ENCODE measurements at places on chromosomes 7 and 10.

DNA sequence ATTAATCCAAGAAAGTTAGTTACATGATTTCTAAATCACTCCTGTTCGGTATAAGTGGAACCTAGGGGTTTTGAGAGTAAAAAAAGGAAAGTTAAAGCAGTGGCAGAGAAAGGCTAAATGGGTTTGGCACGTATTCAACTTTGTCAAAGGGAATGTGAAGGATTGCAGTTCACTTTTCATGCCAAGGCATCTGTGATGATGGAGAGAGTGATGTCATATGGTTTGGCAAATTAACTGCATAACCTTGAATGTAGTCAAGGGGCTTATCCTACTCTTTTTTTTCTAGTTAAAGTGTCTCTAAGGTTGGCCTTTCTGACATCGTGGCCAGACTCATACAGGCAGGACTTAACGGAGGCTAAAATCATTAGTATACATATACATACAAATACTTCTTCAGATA lies 277.8 kb downstream of the EXOC4 start:
- DNase-seq = no peak

DNA sequence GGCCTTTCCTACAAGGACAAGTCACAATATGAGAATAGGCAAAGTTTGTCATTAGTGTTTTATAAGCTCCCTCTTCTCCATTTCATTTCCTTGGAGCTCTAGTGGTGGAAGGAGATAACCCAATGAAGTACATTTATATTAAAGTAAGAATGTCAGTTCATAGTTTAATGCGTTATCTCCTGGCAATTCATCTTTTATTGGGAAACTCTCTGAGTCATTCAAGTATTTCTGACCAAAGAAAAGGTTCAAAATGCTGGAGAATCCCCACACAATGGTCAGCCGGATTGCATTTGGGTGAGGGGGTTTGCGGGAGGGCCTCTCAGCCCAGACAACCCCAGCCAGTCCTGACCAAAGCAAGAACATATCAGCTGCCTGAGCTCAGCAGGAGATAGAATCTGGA lies 321.5 kb upstream of the NRP1 start:
- no peak for DNase-seq

DNA sequence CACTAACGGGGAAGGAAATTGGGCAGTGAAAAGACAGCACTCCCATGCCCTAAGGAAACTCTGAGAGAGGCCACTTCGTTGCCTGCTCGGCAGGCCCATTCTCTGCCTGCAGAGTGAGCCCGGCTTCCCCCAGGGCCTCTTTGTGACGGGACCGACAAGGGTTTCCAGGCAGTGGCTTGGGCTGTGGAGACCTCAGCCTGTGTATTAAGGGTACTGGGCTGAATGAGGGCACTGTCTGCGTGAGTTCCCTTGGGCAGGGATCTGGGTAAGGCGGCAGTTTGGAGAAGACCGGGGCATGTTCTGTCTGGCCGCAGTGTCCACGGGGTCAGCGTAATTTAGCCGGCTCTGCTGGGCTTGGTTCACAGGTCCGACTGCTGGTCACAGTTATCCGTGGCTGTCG lies 237.2 kb downstream of the MGMT start:
- DNase-seq = no peak

DNA sequence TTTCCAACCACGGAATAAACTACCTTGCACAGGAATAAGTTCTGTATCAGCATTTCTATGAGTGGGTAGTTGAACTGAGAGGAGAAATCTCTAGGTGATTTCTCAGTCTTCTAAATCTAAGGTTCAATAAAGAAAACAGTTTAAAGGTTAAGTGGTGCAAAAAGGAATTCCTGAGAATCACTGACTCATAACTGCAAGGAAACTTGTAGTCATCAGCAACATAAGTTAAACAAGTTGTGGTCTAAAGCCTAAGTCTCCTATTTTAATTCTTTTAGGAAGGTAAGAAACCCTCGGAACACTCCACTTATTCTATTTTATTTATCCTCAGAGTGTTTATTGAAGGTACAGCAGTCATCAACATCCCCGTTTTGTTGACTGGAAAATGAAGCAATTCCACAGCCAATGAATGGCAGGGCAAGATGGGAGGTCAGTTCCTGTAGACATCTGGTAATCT lies 92.4 kb upstream of the PIK3CG start:
- DNase-seq = no peak

DNA sequence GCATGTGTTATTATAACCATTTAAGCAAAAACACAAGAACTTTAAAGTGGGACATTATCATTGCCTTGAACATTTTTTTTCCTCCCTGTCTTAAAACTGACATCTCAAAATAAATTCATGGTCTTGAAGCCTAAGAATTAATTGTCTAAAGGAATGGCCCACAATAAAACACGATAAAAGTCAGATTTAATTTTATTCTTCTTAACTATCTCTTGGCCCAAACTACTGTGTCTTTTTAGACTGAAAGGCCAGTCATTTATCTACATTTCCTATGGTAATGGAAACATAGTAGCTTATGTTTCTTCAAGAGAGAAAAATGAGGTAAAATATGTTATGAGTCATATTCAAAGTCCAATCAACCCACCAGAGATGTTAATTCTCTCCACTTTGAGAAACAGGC lies 24.4 kb upstream of the ETV1 start:
- DNase-seq = no peak

GRCh38 chr10:84456126-84456525 lies 127.7 kb downstream of the CCSER2 start:
- DNase-seq = no peak

DNA sequence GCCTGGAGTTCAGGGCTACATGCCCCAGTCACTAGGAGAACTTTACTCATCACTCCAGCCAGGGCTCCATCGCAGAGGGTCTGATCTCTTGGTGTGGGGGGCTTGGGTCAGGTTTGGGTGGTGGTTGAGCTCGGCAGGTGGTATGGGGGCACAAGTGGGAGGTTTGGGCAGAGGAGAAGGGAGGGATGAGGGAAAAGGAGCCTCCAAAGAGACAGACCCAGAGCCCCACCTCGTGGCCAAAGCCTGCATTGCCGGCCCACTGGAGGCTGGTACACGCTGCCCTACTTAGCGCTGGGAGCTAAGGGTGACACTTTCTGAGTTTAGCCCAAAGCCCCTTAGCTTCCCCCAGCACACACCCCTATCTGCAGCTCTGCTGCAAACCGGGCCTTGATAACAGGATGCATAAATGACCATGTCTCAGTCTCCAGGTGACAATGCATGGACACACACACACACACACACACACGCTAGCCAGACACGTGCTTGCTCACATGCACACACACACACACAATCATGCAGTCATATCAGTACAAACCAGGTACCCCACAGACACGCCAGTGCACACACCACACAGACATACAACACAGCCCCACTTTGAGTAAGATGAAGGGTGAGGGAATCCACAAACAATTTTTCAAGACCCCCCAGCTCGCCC lies 14.7 kb downstream of the LZTS2 start:
- DNase-seq = peak; percentile 74

GRCh38 chr7:90119178-90119971 lies 34.9 kb upstream of the STEAP1 start:
- DNase-seq = peak; percentile 35

DNA sequence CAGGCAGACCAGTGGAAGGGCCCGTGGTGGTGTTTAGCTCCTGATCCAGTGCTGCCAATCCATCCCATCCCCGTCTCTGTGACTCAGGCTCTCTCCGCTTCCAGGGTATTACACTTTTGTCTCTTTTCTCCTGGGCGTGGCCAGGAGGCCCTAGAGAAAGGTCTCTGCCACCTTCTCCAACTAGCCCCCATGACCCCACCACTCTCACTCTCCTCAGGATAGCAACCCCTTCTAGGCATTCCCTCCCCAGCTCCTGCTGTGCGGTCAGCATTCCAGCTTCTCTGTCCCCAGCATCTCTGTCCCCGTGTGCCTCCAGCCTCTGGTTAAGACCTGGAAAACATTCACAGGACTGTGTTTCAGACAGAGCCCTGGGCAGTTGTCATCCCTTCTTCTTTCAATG lies 36.2 kb upstream of the R3HCC1L start:
- DNase-seq = no peak

GRCh38 chr10:69321039-69321715 lies 42.9 kb downstream of the HK1 start:
- DNase-seq = no peak

GRCh38 chr10:23197416-23197861 lies 5.3 kb downstream of the PTF1A start:
- no peak for DNase-seq

DNA sequence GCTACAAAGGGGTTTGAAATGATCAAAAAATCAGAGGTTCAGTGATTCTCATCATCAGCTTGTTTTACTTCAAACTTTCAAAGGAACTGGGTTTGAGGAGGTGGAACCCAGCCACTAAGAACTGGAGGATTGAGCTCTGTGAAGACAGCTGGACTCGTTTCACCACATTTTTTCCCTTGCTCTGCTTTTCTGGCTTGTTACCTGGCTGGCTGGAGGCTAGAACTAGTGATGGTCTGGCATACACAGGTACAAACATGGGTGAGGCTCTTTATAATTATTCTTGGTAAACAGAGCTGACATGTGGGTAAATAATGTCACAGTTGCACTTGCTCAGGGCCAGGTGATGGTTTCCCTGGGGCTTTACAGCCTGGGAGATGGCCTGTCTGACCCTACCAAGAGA lies 352.5 kb downstream of the FGFR2 start:
- no peak for DNase-seq

GRCh38 chr10:33267708-33268107 lies 66.8 kb downstream of the NRP1 start:
- DNase-seq = no peak

DNA sequence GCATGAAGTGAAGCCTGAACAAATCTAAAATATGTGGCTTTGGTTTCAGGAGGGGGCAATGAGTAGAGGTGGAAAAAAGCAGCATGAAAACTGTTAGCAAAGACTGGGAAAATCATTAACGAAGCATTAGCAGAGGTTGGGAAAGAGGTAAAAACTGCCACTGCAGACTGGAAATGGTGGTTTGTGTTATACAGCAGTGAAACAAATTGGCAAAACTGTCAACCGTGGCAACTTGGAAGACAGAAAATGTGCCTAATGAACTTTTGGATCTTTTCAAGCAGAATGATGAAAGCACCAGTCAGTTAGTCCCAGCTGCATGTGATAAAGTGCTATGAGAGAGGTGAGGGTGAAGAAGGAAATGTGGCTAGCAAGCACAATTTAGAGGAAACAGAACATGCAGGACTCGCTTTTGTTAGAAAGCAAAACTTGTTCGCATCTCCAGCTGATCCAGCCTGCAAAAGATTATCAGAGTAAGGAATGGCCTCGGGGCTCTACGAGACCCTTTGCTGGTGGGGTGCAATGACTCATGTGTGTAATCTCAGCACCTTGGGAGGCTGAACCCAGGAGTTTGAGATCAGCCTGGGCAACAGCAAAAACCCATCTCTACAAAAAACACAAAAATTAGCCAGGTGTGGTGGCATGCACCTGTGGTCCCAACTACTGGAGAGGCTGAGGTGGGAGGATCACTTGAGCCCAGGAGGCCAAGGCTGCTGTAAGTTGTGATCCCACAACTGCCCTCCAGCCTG lies 45.7 kb downstream of the SKIDA1 start:
- no peak for DNase-seq

DNA sequence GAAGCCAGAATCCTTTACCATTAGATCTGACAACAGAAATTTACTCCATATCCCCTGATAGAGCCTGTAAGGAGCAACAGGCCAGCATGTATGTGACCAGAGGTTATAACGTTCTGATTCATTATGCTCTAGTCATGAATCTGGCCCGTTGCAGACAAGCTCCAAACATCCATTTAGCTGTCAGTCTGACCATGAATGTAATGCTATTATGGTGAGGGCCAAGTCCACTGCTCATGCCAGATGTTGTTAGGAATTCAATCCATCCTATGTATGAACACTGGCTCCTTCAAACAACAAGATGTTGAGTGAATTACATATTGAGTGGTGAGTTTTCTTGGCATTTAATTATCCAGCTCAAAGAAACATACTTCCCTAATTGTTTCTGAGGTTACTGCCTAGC lies 610.1 kb upstream of the ANKRD30A start:
- no peak for DNase-seq

DNA sequence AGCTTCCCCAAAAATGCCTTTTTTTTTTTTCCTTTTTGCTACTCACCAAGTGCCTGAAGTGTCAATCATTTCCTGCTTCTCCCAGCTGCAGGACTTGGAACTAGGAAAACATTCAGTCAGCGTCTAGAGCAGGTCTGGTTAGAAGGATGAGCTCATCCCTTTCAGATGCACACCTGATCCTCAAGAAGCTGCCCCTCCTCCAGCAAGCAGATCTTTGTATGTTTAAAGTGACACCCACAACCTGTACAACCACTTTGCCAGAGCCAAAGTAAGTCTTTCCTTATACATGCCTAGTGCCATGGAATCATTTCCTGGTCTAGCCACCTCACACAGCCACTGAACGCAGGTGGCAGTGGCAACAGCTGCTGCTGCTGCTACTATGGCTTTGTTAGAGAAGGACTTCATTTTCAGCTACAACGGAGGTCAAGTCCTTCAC lies 10.4 kb upstream of the USP54 start:
- DNase-seq = no peak

GRCh38 chr10:43293677-43294057 lies 26.8 kb upstream of the RASGEF1A start:
- no peak for DNase-seq

- DNase-seq = peak; percentile 76
These were observed 16.8 kb downstream of the TRIM8 start for GRCh38 chr10:102660888-102661657.

- DNase-seq = no peak
These were observed 2.7 kb upstream of the AOAH start for GRCh38 chr7:36726806-36727503.

DNA sequence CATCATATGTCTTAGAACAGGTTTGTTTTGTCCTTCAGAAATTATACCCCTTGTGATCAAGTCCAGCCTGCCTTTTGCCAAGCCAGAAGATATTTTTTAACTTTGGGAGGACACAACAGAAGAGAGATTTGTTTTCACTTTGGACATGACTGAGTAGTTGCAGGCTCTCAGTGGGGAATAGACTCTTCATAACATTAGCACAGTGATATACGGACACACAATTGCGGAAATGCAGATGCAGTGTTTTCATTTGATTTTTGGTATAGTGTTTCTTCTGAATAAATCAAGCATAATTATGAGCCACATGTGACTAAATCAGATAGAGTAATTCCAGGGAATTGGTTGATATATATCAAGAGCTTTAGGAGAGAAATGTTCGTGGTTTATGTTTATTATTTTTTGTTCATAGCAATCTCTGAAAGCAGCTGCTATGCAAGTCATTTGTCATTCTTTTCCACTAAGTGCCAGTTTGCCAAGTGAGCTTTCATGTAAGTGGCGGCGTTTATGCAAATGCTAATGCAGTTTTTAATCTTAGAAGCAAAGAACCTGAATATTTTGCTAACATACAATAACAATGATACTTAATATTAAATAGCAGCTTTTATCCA lies 69.6 kb upstream of the HDAC9 start:
- DNase-seq = no peak

- DNase-seq = no peak
These were observed 15.4 kb downstream of the MXI1 start for GRCh38 chr10:110222641-110223297.

GRCh38 chr10:23155169-23155568 lies 36.9 kb upstream of the PTF1A start:
- no peak for DNase-seq

GRCh38 chr7:127879942-127880341 lies 151.3 kb downstream of the LRRC4 start:
- no peak for DNase-seq
